ENCODE measurements at places on chromosomes 3 and 15.

- DNase-seq, result no peak
Measured at GRCh38 chr3:71237672-71238071, 345.9 kb downstream of the FOXP1 start.

DNA sequence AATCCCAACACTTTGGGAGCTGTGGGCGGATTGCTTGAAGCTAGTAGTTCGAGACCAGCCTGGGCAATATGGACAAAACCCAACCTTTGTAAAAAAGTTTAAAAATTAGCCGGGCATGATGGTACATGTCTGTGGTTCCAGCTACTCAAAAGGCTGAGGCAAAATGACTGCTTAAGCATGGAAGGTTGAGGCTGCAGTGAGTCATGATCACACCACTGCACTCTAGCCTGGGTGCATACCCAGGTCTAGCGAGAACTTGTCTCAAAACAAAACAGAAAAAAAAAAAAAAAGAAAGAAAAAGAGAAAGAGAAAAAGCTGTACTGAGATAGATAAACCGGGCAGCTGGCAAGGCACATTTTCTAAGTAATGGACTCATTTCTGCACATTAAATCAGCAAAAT is 10.6 kb downstream of the ARPP19 start:
- peak; percentile 77 for DNase-seq

- no peak for DNase-seq
Measured at GRCh38 chr3:26920646-26921478, 298.3 kb downstream of the LRRC3B start.

GRCh38 chr3:70182166-70182565 is 130.3 kb downstream of the MDFIC2 start:
- no peak for DNase-seq

DNA sequence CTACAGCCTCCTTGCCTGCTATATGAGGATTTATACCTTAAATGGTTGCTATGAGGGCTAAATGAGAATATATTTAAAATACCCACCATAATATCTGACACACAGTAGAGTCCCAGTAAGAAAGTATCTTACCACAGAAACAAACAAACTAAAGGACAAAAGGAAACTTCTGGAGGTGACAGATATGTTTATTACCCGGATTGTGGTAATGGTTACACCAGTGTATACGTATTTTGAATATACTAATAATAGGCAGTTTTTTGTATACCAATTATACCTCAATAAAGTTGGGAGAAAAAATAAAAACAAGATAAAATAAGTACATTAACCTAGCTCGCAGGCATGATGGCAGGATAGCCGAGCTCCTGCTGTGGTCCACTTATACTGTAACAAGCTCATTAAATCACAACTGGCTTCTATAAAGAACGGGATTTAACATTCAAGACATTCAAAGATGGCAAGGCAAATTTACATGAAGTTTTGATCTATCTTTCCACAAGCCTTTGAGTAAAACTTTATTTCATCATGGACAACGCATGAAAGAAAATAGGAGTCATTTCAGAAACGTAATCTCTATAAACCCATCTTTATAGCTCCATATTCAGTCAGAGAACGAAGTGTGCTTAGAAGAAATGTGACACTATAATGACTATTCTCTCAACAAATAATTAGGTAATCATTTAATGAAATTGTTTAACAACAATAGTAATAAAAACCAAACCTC is 1.5 kb downstream of the RPN1 start:
- DNase-seq, result no peak

DNA sequence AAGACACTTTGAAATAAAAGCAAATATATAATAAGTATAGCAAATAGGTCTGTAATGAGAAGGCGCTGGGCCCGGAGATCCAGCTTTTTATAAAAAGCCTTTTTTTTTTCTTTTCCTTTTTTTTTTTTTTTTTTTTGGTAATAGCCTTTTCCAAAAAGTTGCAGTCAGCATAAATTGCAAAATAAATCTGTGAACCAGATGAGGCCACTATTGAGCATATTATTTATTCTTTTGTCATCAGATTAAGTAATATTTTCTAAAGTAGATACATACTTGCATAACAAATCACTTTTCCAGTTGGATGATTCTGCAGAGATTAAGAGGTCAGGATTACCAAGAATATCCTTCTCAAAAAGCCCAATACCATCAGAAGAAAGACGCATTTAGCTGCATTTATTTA is 24.9 kb downstream of the FMN1 start:
- peak; percentile 42 for DNase-seq

DNA sequence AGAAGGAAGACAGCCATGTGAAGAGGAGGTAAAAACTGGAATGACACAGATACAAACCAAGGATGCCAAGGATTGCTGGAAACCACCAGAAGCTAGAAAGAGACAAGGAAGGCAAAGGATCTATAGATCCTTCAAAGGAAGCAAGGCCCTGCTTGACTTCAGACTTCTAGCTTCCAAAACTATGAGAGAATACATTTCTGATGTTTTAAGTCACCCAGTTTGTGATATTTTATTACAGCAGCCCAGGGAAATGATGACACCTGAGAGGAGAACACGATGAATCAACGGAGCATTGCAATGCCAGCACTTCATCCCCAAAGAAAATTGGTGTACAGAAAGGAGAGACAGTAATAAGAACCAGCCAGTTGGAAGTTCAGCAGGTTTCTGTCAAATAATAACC is 116.3 kb downstream of the MAGI1 start:
- peak; percentile 22 for DNase-seq

- DNase-seq, result no peak
Measured at GRCh38 chr3:45319996-45320305, 68.4 kb upstream of the LARS2 start.
